HuH-7 (cell line): ENCODE measurements at places on chromosomes 1 and 21.

DNA sequence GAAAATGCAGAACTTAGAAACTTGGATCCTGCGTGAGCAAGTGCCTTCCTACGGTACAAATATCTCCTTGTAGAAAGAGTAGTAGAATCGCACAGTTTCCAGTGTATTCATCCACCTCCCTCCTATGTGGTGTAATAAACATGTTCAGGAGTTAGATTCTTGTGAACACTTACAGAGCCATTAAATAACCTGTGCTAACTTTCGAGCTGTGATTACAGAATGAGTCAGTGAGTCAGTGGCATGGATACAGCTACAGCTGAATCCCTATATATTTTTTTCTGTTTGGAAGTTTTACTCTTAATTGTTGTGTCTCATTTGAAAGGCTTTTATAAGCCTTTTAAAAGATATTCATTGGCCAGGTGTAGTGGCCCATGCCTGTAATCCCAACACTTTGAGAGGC is 148.7 kb downstream of the EDEM3 start:
- no peak for DNase-seq

- DNase-seq = no peak
Observed at GRCh38 chr1:153432874-153433681, 16.8 kb downstream of the S100A7A start.

- no peak for DNase-seq
Observed at GRCh38 chr1:205701420-205701819, 21.1 kb upstream of the SLC45A3 start.

DNA sequence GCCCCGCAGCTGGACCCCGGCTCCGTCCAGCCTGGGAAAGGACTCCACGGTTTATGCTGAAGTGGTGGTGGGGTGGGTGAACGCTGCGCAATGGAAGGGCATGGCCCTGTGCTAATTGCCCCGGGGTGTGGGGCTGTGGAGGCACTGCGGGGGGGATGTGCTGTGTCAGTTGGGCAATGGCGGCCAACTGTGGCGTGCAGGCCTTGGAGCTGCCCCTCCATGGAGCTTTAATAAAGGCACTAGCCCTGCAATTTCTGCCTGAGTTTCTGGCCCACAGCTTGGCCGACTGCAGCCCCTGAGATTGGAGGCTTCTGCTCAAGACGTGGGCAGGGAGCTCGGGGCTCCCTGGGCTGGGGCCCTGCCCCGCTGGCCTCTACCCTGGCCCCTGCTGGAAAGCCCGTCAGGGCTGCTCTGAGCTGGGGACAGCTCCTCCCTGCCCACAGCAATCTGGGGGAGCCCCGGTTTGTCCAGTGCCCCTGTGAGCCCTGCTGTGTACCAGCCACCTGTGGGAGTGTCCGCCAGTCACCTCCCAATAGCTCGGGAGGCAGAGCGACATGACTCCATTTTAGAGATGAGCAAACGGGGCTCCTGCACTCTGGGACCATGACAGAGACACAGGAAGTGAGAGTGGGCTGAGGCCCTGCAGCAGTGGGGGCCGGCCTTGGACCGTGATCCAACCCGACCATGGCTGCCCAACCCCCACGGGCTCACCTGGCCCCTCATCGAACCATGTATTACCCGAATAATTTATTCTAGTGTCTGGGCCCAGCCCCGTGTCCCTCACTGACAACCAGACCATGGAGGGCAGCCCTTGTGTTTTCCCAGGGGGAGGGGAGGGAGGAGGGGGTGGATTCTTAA is 8.7 kb upstream of the TNFRSF14 start:
- DNase-seq = no peak

DNA sequence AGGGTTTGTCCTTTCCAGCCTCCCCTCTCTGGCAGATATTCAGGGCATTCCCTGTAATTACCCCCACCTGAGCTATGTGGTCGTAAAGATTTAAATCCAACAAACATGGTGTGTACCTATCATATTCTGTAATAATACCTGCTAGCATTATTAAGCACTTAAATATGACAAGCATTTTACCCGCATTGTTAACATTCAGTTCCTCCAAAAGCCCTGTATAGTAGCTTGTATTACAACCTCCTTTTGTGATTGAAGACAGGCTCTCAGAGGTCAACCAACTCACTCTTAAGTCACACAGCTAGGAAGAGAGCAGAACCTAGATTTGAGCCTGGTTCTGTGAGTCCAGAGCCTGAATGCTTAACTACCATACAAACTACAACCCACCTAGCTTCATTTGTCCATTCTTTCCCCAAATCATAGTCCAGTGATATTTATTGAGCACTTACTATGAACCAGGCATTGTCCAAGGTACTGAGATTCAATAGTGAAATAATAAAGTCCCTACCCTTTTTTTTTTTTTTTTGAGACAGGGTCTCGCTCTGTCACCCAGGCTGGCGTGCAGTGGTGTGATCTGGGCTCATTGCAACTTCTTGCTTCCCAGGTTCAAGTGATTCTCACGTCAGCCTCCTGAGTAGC is 13.8 kb upstream of the KDM4A start:
- no peak for DNase-seq

GRCh38 chr1:56877973-56878372 is 23.4 kb downstream of the C8A start:
- DNase-seq = no peak

GRCh38 chr1:172650474-172651193 is 8.3 kb upstream of the FASLG start:
- DNase-seq = no peak

DNA sequence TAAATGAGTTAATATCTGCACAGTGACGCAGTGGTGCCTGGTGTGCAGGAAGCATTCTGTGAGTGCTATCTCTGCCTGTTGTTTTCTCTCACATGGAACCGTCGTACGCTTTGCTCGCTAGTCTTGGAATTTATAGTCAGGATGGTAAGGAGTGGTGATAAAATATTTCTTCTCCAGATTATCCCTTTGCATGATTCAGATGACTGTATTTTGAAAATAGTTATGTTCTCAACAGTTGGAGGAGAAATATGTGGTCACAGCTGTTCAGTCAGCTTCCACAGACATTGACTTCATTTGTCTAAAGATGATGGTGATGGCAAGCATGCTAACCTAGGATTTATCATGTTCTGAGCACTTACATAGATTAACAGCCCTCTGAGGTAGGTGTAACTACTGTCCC is 41.3 kb upstream of the VAMP3 start:
- DNase-seq = no peak

GRCh38 chr1:209038316-209038715 is 545.2 kb upstream of the CAMK1G start:
- no peak for DNase-seq

DNA sequence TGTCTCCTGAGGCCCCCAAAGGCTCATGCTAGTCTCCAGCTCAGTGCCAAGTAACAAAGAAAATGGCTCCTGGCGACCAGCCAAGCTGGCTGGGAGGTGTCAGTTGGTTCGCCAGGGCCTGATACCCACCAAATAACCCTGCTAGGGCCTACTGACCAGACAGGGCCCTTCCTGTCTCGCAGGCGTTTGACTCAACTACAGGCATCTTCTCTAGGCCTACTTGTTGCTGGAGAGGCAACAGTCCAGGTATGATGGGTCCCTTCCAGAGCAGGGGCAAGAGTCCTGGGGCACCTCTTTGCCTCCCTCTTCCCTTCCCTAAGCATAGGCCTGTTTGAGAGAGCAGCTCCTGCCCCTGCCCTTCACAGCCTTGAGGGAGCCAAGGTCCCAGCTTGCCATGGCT is 147.9 kb upstream of the VANGL1 start:
- no peak for DNase-seq

- no peak for DNase-seq
Observed at GRCh38 chr21:45726438-45726837, 82.9 kb downstream of the PCBP3 start.

DNA sequence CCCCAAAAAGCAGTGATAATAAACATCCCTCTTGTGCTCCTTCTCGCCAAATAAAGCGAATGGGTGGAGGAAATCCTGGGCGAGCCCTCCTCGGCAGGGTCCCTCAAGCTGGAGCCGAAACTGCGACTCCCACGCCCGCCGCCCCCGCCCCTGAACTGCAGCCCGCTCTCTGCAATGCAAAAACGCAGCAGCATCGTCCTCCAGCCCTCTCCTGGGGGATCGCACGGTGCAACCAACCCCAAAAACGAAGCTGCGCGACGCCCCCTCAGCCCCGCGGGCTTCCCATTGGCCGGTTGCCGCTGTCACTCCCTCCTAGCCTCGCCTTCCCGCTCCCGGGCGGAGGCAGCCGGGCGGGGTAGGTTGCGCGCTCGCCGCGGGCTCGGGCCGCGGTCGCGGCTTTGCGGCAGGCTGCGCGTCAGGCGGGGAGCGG is at the start of gene TMCC2:
Gene TMCC2 (plus strand): TSS at position 363 of the 430 bp plus-strand sequence. CDS start 619 bp downstream, outside the sequence.
- peak; percentile 92 for DNase-seq

DNA sequence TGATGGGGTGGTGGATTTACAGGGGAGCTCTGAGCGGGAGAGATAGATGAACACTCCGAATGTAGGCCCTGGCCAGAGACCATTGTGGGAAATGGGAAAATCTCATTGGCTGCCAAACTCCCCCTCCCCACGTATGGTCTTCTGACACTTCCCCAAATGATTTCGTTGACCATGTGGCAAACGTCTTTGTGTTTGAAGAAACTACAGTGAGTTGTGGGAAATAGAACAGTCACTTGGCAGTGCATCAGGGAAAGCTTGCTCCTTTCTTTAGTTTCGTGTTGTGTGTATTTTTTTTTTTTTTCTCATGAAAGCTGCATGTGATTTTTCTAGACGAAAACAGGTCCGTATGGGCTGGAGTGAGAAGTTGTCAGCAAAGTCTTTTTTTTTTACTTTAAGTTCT is 25.0 kb upstream of the GRIK3 start:
- DNase-seq = no peak

DNA sequence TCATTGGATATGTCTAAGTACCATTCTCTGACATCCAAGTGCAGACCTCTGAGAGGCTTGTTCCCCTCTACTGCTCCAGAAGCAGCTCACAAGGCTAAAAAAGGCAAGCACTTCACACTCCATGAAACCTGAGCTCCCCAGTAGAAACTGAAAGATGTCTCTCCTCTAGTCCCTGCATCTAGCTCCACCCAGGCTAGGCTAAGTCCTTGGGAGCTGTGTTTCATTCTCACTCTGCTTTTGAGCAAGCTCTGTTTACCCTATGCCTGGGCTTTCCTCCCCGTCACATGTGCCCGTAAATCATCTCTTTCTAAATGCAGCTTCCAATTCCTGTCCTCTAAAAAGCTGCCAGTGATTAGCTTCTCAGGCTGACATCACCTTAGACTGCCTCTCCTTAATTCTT is 39.0 kb downstream of the LRRC71 start:
- peak; percentile 31 for DNase-seq

DNA sequence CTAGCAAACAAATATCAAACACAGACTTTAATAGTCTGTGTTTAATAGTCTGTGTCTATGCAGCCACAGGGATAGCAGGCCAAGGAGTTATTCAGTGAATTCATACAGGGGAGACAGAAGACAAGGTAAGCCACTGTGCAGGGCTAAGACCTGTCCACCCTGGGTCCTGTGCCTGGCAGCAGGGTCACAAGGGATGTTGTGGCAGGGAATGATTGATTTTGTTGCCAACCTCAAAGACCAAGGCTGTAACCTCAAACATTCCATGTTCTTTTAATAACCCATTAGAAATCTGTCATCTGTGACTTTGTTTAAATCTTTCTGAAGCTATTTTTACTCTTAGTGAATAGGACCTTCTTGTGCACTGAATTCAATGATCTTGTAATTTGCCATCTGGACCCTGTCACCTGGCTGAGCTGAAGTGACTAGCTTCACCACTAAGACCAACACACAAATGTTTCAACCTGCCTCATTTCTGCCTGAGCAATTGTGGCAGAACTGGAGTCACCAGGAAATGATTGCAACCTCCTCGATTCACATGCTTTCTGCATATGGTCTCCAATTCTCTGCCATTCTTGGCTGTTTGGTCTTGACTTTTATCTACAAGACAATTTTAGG is 154.2 kb downstream of the ASTN1 start:
- DNase-seq = no peak

GRCh38 chr1:39735731-39736130 is 3.0 kb upstream of the PPIE start:
- DNase-seq = no peak

GRCh38 chr1:17315542-17316130 is 7.6 kb downstream of the PADI4 start:
- no peak for DNase-seq

GRCh38 chr1:6100861-6101783 is 55.4 kb downstream of the KCNAB2 start:
- DNase-seq = no peak

- no peak for DNase-seq
Observed at GRCh38 chr21:32483293-32483595, 70.7 kb downstream of the EVA1C start.

DNA sequence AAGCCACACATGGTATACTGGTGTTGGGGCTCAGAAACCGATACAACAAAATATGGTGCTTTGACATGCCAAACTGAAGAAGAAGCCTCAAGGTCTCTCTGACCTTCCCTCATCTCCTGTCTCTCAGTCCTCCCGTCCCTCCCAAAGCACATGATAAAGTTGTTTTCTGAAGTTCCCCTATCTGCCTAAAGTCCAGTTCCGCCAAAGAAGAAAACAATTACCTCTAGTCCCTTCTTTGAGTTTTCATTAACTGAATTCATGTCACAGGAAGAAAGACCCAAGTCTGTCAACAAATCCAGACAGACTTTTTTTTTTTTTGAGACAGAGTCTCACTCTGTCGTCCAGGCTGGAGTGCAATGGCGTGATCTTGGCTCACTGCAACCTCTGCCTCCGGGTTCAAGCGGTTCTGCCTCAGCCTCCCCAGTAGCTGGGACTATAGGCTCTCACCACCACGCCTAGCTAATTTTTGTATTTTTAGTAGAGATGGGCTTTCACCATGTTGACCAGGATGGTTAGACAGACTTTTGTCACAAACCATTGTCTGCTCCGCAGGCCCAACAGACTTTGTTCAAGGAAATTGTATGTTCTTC is 32.2 kb upstream of the SLC2A1 start:
- DNase-seq = no peak

- no peak for DNase-seq
Observed at GRCh38 chr1:177219554-177220458, 49.0 kb downstream of the BRINP2 start.

- DNase-seq = no peak
Observed at GRCh38 chr1:26189751-26190275, 589 bp upstream of the CATSPER4 start.

DNA sequence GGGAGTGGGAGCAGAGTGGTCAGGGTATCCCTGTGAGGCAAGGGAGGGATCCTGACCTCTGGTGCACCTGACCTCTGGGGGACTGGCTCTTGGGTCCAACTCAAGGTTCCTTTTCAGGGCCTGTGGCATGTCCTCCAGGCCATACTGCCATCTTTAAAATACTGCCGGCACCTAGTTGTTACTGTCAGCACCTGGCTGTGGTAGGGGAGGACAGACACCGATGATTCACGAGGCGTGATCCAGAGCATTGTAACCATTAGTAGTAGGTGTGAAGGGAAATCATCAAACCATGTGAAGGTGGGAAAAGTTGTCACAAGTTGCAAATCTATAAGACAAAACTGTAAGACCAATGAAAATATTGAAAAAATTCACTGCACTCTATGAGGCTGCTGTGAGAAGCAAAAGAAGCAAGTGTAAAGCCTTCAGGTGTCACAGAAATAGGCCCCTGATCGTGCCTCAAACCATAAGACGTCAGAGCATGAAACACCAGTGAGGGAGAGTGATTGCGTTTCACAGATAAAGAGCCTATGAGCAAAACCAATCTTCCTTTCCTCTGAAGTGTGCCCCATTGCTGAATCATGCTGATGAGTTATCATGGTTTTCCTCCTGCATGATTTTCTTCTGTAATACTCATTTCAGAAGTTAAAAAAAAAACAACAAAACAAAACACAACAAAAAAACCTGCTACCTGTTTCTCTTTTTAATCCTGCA is 55.3 kb downstream of the CDC7 start:
- no peak for DNase-seq

GRCh38 chr1:23403038-23403336 is 21.6 kb downstream of the TCEA3 start:
- no peak for DNase-seq

GRCh38 chr1:40140211-40140973 is 20.8 kb upstream of the RLF start:
- DNase-seq = no peak
